Upper lobe of right lung (tissue), 1 donor: ENCODE measurements at places on chromosomes 5 and 9. TPM values are rescaled to one million over a fixed set of nuclear protein-coding genes. Genes with fewer than 3 reads are reported as not detected.

DNA sequence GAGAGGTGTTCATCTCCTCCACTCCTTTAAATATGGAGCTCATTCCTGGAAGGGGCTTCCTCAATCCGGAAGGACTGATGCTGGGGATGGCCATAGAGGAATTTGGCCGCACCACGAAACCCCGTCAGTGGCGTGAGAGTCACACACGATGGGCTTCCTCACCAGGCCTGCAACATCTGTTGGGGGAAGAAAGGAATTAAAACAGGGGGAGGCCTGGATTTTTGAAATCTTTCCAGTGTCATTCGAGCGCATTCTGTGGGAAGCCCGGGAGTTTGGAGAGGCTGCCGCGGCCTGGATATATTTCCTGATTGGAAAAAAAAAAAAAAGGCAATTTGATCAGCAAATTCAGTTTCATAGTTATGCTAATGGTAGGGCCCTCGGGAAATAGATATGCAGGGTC, 76.3 kb upstream of the ORM1 start:
- peaks cover 14% of the 10 kb centered on the region for H3K4me1 ChIP-seq
- no peak overlapping the region for H3K4me3 ChIP-seq
- H3K27ac ChIP-seq = no peak overlapping the region
- no peaks in the 10 kb centered on the region for H3K36me3 ChIP-seq
- DNase-seq = no peak

DNA sequence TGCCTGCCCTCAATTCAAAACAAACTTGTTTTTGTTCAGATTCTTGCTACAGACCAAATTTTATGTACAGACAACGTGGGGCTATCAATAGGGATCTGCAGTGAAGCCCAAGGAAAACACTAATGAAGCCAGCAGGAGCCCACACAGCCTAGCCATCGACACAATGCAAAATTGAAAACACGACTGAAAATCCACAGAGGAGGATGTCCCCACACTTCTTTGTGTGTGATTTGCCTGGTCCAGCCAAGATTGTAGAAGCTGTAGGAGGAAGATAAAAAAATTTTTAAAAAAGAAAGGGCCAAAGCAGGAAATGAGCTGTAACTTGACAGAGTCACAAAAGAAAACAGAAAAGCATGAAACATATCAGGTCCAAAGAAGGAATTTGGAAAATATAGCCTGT, 34.8 kb downstream of the HTR4 start:
- H3K4me1 ChIP-seq = no peaks in the 10 kb centered on the region
- H3K36me3 ChIP-seq = no peaks in the 10 kb centered on the region
- H3K27me3 ChIP-seq = no peaks in the 10 kb centered on the region

DNA sequence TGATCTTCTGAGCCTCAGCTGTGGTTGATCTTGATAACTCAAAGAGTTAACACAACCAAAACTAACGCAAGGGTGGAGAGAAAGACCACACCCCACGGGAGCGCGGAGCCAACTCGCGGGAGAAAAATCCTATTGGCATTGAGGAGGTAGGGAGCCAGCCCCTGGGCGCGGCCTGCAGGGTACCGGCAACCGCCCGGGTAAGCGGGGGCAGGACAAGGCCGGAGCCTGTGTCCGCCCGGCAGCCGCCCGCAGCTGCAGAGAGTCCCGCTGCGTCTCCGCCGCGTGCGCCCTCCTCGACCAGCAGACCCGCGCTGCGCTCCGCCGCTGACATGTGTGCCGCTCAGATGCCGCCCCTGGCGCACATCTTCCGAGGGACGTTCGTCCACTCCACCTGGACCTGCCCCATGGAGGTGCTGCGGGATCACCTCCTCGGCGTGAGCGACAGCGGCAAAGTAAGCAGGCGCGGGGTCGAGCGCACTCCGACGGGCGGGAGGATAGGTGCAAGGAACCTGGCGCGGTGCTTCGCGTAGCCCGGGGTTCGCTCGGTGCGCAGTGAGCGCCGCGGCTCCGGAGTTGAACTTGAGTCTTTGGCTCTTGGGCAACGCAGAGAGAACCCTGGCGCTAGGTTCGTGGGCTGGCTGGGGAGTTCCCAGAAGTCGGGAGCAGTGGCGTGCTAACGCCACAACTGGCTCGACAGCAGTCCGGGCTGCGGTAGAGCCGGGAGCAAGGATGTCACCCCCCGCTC, at the start of gene GDA:
TSS of gene GDA (plus strand) at position 210 of the 745 bp plus-strand sequence. CDS start at position 330, 120 bp downstream.
- peaks cover 36% of the 10 kb centered on the region for H3K27me3 ChIP-seq
- H3K36me3 ChIP-seq = no peaks in the 10 kb centered on the region
- no peaks in the 10 kb centered on the region for H3K4me1 ChIP-seq
- H3K27ac ChIP-seq = no peak within 1 kb of the TSS
- H3K4me3 ChIP-seq = peak within 1 kb of the TSS; percentile 19

The TRIP13 gene
- total RNA-seq = 0.81 TPM
